Upper lobe of left lung (tissue), 6 donors: ENCODE measurements at places on chromosomes 11 and 22. TPM values are rescaled to one million over a fixed set of nuclear protein-coding genes. Genes with fewer than 3 reads are reported as not detected.

DNA sequence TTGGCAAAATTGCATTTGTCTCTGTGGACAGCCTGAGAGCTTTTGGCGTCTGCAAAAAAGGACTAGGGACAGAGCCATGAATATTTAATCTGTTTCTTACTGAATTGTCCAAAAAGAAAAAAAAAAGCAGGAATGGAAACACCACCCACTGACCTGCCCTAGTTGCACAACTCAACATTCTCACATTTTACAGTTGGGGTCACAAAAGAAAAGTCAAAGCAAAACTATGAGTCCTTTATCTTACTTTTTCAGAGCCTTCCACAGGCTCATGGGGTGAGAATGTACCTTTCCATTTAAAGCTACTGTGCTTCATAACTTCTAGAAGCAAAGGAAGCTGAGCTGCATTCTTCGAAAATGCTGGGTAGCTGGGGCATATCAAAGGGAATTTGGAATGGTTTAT is 225.7 kb downstream of the FAM76B start:
- DNase-seq = no peak

DNA sequence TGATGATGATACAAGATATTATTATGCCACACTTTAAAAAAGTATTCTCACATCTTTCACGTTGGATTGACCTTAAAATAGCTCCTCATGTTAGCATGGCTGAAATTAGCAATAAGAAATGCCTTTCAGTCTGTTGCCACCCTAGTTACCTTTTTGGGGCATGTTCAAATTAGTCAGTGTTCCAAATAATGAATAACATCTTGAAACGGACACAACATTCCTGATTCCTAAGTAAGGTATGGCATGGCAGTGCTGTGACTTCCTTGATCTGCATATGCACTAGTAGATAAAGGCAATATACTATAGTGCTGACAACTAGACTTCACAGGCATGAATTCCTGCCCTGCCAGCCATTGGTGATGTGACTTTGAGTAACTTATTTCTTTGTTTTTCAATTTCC is 914.5 kb downstream of the METTL15 start:
- DNase-seq = no peak

DNA sequence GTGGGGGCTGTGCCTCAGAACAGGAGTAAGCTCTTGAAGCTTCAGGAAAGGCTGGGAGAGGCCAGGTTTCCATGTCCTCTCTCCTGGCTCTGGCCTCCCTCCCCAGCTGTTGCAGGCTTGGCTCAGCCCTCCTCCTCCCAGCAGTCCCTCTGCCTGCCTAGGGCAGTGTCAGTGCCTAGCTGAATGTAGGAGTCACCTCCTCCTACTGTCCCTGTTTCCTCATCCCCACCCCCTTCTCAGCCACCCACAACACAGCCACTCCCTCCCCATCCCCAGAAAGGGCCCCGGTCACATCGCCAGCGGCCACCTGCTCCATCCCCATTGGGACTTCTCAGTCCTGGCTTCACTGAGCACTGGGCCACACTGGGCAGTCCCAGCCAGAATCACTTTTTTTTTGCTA is 2.9 kb upstream of the FBLN1 start:
- no peak for DNase-seq

- DNase-seq = no peak
Observed at GRCh38 chr11:29527391-29527936, 489.4 kb downstream of the KCNA4 start.

DNA sequence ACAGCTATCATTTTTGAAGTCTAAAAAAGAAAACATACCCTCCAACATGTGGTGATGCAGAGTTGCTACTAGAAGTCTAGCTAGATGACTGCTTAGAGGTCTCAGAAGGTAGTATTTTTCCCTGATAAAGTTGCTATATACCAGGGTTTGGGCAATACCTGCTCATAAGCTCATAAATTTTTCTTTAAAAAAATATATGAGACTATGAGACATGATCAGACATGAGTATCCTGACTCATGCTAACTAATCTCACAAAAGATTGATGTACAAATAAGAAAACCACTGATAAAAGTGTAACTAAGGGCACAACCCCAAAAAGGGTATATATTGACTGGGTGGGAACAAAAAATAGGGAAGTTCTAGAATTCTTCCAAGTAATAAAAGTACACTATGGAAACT is 740.9 kb downstream of the METTL15 start:
- DNase-seq = no peak

- no peak for DNase-seq
Observed at GRCh38 chr11:101444164-101444563, 139.6 kb downstream of the TRPC6 start.

DNA sequence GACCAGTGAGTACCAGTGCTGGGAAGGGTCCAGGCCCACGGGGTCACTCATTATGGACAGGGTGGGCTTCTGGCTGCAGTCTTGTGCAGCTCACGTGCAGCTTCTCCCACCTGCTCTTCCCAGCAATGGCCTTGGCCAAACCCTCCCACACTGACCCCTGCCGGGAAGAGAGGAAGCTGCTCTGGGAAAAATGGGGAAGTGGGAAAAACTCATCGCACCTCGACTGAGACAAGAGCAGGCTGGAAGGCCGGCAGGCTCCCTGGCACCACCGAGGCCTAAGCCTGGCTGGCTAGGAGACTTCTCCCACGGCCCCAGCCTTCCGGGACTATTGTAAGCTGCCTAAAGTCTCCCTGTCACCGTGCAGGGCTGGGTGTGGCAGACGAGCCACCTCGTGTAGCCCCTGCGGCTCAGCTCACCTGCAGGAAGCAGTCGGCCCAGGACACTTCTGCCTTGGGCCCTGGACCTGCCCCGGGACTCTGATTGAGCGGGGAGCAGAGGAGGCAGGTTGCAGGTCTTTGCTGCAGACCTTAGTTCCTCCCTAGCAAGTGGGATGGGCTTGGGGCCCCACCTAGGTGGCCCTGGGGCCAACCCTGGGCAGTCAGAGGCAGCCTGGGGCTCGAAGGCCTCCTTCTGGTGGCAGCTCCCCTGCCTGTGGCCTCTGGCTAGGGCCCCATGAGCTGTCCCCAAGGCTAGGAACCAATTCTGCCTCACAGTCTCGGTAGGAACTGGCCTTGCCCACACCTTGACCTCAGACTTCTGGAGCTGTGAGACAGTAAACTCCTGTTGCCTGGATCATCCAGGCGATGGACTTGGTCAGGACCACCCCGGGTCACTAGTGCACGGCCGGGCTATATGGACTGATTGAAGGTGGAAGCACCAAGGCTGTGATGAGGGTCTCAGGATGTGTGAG is 23.1 kb downstream of the MRGPRG start:
- DNase-seq = no peak

GRCh38 chr22:44523981-44524759 is 26.1 kb upstream of the RTL6 start:
- no peak for DNase-seq

DNA sequence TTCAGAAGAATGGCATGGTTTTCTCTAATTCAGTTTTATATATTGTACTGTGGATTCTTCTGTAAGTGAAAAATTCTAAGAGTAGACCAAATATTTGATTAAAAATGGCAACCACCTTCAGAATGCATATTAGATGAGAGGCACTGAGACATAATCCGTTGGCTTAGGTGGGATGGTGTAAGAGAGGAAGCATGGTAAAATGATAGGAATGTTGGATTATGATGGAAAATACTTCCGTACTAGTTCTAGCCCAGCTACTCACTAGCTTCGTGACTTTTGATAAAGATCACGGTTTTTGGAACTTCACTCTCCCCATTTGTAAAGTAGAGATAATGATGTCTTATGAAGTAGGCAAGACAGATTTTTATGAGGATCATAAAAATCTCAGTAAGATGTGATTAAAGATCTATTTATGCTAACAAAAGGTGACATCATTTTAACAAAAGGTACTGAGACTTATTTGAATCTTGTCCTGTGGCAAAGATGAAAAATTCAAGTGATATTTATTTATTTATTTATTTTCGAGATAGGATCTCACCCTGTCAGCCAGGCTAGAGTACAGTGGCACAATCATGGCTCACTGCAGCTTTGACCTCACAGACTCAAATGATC is 37.5 kb downstream of the UVRAG start:
- DNase-seq = no peak

DNA sequence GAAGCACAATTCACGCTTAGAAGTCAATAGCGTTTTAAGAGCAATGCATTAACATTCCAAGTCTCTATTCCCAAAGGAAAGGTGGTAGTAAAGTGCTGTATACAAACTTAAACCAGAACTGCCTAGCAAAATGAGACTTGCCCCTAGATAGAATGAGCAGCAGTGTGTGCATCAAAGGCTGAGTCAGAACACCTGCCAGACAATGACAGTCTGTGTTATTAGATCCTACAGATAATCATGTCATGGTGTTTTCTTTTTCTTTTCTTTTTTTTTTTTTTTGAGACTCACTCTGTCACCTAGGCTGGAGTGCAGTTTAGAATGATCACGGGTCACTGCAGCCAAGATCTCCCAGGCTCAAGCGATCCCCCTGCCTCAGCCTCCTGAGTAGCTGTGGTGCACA is 1.6 kb downstream of the RTCB start:
- no peak for DNase-seq

GRCh38 chr11:31421820-31422219 is 52.2 kb downstream of the DNAJC24 start:
- no peak for DNase-seq

- DNase-seq = no peak
Observed at GRCh38 chr11:34358258-34358727, 483 bp upstream of the ABTB2 start.

DNA sequence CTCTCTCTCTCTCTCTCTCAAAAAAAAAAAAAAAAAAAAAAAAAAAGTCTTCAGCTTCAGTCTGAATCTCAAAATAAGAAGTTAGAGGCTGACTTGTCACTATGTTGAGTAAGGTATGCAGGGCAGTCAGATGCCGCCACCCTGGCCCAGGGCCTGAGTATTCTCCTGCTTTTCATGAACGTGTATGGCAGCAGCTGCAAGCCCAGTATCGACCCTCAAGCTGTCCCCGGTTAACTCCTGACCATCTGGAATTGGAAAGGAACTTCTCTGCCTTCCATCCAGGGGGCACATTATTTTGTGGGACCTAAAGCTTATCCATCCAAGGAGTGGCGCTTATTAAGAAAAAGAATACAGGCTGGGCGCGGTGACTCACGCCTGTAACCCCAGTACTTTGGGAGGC is 11.4 kb downstream of the MRGPRD start:
- peak; percentile 4 for DNase-seq

GRCh38 chr22:33126881-33127280 is 68.7 kb upstream of the SYN3 start:
- no peak for DNase-seq

DNA sequence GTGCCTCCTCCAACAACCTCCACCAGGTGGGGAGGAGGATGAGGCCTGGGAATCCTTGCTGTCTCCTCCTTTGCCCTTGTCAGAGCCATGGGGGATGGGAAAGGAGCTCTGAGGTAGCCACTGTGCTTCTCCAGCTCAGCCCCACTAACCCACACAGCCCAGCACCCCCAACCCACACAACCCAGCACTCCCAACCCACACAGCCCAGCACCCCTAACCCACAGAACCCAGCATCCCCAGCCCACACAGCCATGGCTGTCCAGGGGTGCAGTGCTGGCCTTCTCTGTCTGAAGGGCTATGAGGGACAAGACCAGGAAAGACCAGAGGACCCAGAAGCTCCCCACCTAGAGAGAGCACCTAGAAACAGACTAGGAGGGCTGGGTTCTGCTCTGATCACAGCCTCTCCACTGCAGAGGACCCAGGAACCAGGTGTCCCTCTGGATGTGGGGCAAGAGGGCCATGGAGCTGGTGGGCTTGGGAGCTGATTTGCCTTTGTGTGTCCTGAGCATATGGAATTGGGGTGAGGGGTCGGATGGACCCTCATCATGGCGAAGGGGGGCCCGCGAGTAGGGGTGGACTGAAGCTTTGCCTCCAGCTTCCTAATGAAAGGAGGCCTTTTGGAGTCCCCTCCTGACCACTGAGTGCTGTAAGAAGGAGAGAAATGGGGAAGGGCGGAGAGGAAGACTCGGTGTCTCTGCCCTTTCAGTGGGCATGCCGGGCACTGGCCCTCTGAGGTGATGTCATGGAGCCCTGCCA is 117.6 kb upstream of the THY1 start:
- DNase-seq = no peak

DNA sequence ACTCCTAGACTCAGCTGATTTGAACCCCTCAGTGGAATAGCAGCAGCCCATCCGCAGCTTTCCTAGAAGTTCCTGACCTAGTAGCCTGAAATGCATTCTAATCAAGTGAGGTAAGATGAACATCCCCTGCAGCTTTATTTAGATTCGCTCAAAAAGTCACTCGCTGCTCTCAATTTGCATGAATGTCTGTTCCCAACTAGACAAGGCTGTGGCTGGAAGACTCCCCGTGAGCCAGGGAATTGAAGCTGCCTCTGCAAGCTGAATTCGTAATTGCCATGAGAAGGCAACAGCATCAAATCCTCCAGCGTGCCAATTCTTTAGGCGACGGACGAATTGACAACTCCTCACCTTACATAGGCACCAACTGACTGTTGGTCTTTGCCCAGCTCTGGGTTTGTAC is 17.1 kb upstream of the SCN3B start:
- no peak for DNase-seq

GRCh38 chr11:125176866-125177265 is 12.3 kb downstream of the PKNOX2 start:
- no peak for DNase-seq

- DNase-seq = no peak
Observed at GRCh38 chr11:113677685-113678084, 28.4 kb downstream of the TMPRSS5 start.

GRCh38 chr11:85076535-85077330 is 550.4 kb downstream of the DLG2 start:
- no peak for DNase-seq

GRCh38 chr11:94851864-94852636 is 83.9 kb downstream of the AMOTL1 start:
- no peak for DNase-seq

DNA sequence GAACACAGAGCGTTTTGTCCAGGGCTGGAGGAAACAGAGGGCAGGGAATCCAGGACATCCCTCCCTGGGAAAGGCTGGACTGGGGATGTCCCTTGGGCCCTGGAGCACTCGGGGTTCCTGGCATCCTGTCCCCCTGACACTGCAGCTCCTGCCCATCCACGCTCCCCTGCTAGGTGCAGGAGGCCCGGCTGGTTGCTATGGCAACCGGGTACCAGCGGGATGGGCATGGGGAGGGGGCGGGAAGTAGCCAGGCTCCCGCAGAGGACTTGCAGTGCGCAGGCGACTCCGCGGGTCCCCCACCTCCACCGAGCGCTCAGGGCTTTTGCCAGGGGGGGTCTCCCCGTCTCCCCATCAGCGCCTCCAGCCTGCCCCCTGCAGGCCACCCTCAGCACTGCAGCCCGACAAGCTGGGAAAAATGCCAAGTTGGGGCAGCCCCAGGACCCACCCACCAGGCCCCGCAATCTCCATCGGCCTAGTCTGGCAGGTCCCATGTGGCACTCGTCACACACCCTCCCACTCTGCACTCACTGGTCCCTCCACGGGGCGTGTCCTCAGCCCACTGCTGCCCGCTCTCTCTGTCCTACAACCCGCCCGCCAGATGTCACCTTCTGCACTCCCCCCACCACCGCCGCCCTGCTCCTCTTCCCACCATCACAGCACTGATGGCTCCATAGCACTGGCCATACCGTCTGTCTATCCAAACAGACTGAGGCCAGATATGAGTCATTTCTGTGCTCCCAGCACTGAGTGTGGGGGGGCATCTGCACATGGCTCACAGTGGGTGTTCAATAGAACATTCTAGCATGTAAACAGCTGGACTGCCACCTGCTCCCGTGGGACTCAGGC is 31.5 kb downstream of the KIAA0930 start:
- peak; percentile 83 for DNase-seq

The GAB4 gene
- not detected for total RNA-seq

The RIN1 gene
- total RNA-seq = 8.4 TPM

The SYT9 gene
- total RNA-seq = 0.27 TPM

The PNPLA5 gene
- total RNA-seq = not detected

The LMNTD2 gene
- 5.5 TPM for total RNA-seq

The A4GALT gene
- 11.9 TPM for total RNA-seq

The DDX25 gene
- not detected for total RNA-seq

The FAM111A gene
- 29.9 TPM for total RNA-seq

The MIOX gene
- not detected for total RNA-seq
